ENCODE measurements at places on chromosomes 5 and 9.

GRCh38 chr9:91803151-91803940 is 146.7 kb downstream of the ROR2 start:
- DNase-seq = no peak

DNA sequence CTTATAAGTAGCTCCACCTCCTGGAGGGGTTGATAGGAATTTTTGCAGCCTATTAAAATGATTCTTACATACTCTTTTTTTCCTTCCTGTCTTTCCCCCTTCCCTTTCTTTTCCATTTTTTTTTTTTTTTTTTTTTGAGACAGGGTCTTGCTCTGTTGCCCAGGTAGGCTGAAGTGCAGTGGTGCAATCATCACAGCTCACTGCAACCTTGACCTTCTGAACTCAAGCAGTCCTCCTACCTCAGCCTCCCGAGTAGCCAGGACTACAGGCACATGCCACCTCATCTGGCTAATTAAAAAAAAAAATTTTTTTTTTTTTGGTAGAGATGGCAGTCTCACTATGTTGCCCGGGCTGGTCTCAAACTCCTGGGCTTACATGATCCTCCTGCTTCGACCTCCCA is 4.3 kb upstream of the TBC1D2 start:
- no peak for DNase-seq

- DNase-seq = no peak
Measured at GRCh38 chr9:33263131-33264002, 1.1 kb downstream of the BAG1 start.

DNA sequence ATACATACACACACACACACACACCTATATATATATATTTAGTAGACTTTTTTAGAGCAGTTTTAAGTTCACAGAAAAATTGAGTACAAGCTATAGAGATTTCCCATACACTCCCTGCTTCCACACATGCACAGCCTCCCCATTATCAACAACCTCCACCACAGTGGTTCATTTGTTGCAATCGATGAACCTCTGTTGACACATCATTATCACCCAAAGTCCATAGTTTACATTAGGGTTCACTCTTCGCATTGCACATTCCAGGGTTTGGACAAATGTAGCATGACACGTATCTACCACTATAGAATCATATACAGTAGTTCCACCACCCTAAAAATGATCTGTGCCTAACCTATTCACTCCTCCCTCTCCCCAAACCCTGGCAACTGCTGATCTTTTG is 111.0 kb downstream of the PPP2R2B start:
- DNase-seq = no peak

- DNase-seq = peak; percentile 16
Measured at GRCh38 chr9:123102375-123103113, 69.1 kb downstream of the GPR21 start.

- DNase-seq = no peak
Measured at GRCh38 chr5:139739150-139739974, 56.2 kb upstream of the PSD2 start.

Measured in AG04449 (cell line).